ENCODE measurements at places on chromosomes 1 and 21.

GRCh38 chr1:208540724-208541123 is 296.5 kb upstream of the PLXNA2 start:
- DNase-seq: no peak

DNA sequence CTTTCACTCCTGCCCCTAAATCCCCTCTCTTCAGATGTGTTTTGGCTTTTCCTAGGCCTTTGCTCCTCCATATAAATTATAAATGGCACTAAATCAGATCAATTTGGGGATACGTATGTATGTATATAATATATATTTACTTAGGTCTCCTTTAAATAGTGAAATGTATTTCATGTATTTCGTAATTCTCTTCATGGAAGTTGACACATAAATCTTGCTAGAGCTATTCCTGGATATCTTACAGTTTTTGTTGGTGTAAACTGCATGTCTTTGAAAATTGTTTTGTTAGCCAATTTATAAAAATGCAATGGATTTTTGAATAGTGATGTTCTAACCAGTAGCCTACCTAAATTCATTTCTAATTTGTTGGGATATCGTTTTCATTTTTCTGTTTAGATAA is 9.0 kb downstream of the RPF1 start:
- no peak for DNase-seq

DNA sequence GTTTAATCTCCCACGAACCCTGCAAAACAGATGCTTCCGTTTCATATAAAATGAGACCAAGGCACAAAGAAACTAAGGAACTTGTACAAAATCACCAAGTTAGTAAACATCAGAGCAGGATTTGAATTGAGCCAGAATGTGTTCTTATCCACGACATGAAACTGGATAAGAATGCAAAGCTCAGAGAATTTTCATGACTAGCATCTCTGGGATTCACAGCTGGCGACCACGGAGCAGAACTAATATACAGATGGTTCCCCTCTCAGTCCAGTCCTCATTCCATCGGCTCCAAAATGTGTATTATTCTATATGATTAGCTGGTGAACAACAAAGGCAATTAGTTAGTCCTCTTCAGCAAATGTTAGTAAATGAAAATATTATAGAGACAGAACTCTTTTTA is 72.3 kb upstream of the ERG start:
- DNase-seq: no peak

DNA sequence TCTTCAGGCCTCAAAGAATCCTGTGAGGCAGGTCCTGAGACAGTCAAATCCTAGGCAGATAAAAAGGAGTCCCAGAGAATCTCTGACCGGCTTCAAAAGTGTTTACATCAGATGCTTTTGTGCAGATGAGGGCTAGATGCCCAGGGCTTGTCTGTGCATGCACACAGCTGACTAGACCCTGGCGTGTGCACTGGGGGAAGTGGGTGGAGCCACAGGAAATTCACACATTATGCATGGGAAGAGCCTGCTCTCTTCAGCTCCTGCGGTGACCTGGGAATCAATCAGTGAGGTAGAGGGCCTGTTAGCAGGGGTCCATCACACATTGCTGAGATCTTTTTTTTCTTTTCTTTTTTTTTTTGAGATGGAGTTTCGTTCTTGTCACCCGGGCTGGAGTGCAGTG is 36.6 kb upstream of the NHLH2 start:
- DNase-seq: peak; percentile 72

DNA sequence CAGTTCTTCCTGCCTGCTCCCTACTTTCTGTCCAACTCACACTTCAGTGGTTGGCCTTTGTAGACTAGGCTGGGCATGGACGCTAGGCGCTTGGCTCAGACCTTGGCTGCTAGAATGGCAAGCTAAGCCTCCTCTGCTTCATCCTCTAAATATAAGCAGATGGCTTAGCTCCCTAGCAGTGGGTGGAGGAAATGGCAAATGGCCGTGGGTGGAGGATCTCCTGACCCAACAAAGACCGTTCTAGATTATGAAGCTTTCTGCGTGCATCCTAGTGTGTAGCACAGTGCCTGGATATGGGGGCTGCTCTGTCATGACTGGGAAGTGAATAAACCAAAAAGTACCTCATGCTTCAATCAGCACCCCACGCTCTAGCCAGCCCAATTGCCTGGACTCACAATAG is 10.4 kb upstream of the ETV3L start:
- no peak for DNase-seq

- no peak for DNase-seq
Observed at GRCh38 chr1:110490791-110491451, 28.1 kb downstream of the KCNA10 start.

DNA sequence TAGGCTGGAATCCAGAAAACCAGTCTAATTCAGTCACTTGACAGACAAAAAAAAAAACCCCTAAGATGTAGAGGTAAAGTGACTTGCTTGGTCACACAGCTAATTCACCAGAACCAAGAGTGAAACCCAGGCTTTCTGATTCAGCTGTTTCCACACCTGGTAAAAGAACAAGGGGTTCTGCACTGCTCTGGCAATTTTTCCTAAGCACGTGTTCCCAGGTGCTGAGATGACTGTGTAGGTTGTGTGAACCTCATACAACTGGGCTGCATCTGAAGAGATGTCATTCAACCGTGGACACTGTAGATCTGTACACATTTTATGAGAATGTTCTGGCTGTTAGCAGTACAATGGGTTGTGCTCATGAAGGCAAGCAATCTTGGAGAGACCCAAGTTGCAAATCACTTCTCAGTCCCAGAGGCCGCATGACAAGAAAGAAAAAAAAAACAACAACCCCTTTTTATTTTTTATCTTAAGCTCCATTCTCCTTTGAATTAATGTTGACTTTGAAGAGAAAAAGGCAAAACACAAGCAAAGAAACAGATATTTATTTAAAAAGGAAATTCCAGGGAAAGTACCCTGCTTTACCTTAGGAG is 95.4 kb downstream of the INTS7 start:
- DNase-seq: no peak

- no peak for DNase-seq
Observed at GRCh38 chr1:201639391-201639790, 100.5 kb downstream of the NAV1 start.

DNA sequence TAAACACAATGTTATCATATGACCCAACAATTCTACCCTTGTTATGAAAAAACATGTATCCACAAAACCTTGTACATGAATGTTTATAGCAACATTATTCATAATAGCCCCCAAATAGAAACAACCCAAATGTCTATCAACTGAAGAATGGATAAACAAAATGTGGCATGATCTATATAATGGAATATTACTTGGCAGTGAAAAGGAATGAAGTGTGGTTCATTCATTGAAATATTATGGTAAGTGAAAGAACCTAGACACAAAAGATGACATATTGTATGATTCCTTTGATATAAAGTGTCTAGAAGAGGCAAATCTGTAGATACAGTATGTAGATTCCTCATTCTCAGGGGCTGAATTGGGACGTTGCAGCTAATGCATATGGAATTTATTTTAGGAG is 151.2 kb downstream of the KIF26B start:
- DNase-seq: no peak

DNA sequence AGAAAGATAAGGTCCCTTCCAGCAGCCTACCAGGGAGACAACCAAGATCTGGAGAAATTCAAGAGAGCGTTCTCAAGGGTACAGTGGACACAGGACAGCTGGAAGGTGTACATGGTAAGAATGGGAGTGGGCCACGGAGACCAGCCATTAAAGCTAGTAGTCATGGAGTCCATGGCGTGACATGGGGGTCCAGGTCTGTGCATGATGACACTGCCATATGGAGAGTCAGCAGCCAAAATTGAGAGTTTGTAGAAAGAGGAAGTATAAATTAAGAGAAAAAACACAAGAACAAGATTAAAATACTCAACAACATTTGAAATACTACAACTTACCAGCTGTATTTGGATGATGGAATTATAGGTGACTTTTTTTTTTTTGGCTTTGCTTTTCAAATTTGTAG is 7.9 kb upstream of the LORICRIN start:
- no peak for DNase-seq

GRCh38 chr1:36657826-36658225 is 175.1 kb upstream of the CSF3R start:
- DNase-seq: no peak

GRCh38 chr21:35072960-35073359 is 23.9 kb upstream of the RUNX1 start:
- no peak for DNase-seq

- DNase-seq: no peak
Observed at GRCh38 chr1:7442918-7443317, 328.2 kb upstream of the VAMP3 start.

GRCh38 chr1:193471981-193472380 is 285.6 kb upstream of the B3GALT2 start:
- no peak for DNase-seq

- DNase-seq: no peak
Observed at GRCh38 chr1:164602480-164603093, 43.6 kb downstream of the PBX1 start.

- DNase-seq: no peak
Observed at GRCh38 chr1:181386951-181387350, 96.4 kb upstream of the CACNA1E start.

DNA sequence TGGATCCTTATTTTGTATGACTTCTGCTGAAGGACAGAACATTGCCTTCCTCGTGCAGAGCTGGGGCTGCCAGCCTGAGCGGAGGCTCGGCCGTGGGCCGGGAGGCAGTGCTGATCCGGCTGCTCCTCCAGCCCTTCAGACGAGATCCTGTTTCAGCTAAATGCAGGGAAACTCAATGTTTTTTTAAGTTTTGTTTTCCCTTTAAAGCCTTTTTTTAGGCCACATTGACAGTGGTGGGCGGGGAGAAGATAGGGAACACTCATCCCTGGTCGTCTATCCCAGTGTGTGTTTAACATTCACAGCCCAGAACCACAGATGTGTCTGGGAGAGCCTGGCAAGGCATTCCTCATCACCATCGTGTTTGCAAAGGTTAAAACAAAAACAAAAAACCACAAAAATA is 27.5 kb upstream of the KDM4A start:
- no peak for DNase-seq

DNA sequence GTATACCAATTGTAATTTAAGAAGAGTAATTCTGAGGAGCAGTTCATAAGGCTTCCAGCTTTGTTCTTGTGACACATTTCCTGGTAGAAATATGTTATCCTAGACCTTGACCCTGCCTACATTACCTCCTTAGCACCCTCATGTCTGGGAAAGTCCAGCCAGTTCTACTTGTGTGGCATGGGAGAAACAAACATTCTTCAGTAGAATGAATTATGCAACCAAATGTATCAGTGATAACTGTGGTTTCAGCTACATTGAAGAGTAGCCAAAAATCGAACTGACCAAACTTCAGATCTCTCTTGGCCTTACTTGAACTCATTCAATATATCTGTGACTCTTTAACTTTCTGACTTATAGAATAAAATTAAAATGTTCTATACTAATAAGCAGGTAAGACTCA is 308.1 kb upstream of the LYPLAL1 start:
- no peak for DNase-seq

- DNase-seq: no peak
Observed at GRCh38 chr21:23578027-23578426, 2029.3 kb downstream of the MRPL39 start.

GRCh38 chr1:70397013-70397412 is 14.1 kb upstream of the CTH start:
- no peak for DNase-seq

- peak; percentile 27 for DNase-seq
Observed at GRCh38 chr1:39044762-39045161, 18.6 kb downstream of the NDUFS5 start.

DNA sequence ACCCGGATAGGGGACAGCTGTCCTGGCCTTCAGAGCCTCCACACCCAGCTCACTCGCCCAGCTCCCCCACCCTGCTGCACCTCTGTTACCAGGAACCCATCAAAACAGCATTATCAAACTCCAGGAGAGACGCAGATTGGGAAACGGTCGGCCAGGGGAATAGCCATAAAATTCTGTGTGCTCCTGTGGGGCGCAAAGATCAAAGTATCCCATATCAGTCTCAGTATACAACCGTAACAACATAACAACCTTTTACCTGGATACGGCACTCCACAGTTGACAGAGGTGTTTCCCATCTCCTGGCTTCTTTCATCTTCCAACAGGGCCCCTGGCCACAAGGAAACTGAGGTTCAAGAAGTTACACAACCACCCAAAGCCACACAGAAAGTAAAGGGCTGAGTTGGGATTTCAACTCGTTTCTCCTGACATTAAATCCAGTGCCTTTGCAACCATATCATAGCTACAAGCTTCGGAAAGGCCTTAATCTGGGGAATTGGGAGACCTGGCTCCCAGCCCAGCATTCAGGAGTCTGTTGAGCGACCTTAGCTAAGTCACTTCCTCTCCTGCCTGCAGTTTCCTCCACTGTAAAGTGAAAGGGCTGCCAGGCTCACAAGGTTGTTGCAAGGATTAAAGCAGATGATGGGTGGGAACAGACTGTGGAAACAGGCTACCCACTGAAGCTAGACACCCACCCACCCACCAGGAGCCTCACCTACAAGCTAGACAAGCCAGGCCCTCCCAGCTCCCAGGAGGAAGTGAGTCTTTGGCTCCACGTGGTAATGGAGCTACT is 8.1 kb upstream of the EPHB2 start:
- DNase-seq: no peak

GRCh38 chr1:158248118-158248517 is 6.1 kb upstream of the CD1A start:
- no peak for DNase-seq

GRCh38 chr21:44846485-44847260 is 26.8 kb downstream of the PTTG1IP start:
- no peak for DNase-seq

GRCh38 chr21:46515109-46515508 is 56.4 kb downstream of the DIP2A start:
- no peak for DNase-seq

DNA sequence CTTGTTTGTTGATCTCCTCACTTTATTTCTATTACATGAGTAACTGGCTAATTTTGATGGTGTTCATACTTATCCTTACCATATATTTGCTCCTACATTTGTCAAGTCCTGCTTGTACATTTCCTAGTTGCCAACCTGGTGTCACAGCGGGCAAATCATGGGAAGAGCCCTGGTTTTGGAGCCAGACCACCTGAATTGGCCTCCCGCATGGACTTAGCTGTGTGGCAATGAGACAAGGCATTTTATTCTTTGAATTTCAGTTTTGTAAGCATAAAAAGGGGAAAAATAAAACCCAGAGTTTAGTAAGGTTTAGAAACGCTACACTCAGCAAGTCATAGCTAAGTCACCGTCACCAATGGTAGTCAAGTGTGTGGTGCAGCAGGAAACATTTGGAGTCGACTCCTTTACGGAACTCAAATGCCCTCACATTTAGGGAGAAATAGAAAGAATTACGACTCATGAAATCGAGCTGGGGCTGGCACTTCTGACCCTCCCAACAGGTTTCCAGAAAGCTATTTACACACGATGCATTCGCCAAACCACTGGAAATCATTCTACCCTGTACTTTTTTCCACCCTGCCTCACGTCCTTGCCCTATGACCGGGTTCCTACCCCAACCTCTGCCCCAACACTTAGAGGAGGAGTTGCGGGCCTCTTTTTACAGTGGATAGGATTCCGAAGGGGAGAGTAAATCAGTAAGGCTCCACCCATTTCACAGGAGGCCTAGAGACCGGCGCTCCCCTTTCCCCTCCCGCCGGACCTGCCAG is 492 bp upstream of the PGM1 start:
- no peak for DNase-seq

Measured in NCI-H510A (cell line).